ENCODE measurements at places on chromosomes 16 and 17. TPM values are rescaled to one million over a fixed set of nuclear protein-coding genes. Genes with fewer than 3 reads are reported as not detected.

CUEDC1 gene
- total RNA-seq: 4.9 TPM

RPRML gene
- total RNA-seq: not detected

GNG13 gene
- total RNA-seq: not detected

TBC1D3G gene
- total RNA-seq: not detected

ANKRD40CL gene
- total RNA-seq: not detected

BTBD17 gene
- not detected for total RNA-seq

FSCN2 gene
- not detected for total RNA-seq

CCDC200 gene
- not detected for total RNA-seq

CCL5 gene
- total RNA-seq: 0.16 TPM

OR3A3 gene
- total RNA-seq: not detected

RUNDC1 gene
- total RNA-seq: 9.3 TPM

LAT gene
- not detected for total RNA-seq

TOP2A gene
- total RNA-seq: 125 TPM
